Cortex of kidney (tissue), 1 donor: ENCODE measurements at places on chromosomes 1 and 21.

- DNase-seq = no peak
These were observed 19.3 kb upstream of the POFUT2 start for GRCh38 chr21:45306832-45307571.

GRCh38 chr1:4022715-4023114 lies 122.6 kb upstream of the C1orf174 start:
- DNase-seq = no peak

DNA sequence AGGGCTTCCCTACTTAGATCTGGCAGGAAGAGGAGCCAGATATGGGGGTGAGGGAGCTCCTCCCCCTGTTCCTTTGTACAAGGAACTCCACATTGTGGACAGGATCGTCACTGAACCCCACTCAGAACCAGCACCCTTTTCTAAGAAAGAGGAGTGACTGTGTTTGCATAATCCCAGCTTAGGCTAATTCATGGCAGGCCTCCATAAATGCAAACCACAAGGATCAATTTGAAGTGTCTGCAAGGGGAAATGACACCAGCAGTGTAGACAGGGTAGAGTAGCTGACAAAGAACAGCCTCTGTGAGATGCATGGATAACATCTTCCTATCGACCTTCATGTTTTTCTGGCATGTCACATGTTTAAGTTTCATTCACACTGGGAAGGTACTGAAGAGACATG lies 11.7 kb downstream of the MX1 start:
- no peak for DNase-seq

GRCh38 chr1:81452693-81453366 lies 347.9 kb upstream of the ADGRL2 start:
- no peak for DNase-seq

- no peak for DNase-seq
These were observed 20.4 kb upstream of the EPHA8 start for GRCh38 chr1:22542886-22543285.

GRCh38 chr1:226684026-226684425 lies 55.1 kb downstream of the ITPKB start:
- DNase-seq = no peak

DNA sequence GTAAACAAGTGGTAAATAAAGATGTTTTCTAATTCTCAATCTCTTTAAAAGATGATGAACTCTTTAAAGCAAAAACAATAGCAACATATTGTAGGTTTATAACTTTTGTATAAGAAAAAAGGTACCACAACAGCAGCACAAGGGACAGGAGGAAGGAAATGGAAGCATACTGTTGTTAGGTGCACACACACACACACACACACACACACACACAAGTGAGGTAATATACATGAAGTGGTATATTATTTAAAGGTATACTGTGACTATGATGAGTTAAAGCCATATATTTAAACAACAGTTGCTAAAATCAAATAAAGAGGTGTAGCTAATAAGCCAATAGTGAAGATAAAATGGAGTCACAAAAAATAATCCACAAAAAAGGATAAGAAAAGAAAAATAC lies 20.0 kb downstream of the PPP1R15B start:
- no peak for DNase-seq

DNA sequence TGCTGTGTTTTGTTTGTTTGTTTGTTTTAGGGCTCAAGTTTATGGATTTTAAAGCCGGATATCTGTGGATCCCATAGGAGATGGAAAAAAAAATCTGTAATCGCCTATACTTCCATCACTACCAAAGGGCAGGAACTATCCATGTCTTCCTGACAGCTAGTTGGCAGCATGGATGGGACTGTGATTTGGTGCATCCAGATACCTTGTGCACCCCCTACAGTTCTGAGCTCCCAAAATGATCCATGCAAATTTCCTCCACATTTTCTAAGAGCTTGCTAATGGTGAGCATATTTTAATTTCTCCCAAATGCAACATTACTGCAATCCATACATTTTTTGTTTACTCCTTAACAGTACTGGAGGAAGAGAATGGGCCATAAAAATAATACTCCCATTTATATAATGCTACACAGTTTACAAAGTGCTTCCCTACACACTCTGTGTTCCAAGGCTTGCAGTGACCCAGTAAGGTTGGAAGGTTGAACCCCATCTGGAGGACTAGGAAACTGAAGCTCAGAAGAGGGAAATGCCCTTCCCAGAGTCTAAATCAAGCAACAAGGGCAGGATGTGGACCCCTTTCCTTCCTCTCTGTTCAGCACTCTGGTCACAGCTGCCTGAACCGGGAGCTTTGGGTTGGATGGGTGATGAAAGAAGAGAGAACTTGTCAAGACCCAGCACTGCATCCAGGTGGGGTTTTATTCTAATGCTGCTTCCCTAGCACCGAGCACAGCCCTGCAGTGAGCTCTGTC lies 48.0 kb downstream of the CAPN8 start:
- no peak for DNase-seq

- DNase-seq = no peak
These were observed 206.0 kb downstream of the CAMTA1 start for GRCh38 chr1:6991266-6991665.

DNA sequence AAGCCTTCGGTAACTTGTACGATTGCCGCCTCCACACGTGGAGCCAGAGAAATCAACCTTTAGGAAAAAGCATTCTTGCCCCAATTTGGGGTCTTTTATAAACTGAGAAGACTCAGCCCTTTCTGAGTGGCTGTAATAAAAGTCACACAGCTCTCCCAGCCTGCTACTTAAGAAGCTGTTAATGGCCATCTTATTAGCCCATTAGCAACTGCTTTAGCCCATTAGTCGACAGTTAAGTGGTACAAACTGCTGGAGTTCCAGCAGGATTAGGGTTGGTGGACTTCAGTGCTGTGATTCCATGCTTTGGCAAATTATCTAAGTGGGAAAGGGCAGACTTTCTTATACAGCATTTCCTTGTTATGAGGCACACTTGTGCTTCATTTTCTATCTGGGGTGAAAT lies 461.3 kb downstream of the RPS6KC1 start:
- DNase-seq = no peak

GRCh38 chr1:115757326-115757725 lies 11.2 kb downstream of the CASQ2 start:
- DNase-seq = no peak

DNA sequence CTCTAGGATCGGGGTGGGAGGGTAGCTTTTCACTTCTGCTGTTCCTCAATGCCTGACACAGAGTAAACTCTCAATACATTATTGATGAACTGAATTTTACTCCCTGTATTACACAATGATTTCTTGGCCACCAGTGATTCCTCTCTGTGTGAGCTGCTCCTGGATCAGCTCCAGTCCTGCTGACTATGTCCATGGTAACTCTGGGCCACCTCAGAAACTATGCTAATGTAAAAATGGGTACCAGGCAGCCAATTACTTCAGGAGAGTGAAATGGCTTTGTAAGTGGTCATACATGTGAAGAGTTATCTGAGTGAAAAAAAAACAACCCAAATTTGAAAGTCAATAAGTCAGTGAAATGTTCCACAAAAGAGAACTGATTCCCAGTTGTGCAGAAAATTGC lies 311.0 kb downstream of the KCNH1 start:
- no peak for DNase-seq

GRCh38 chr1:216723274-216723780 lies at the start of gene ESRRG:
TSS of gene ESRRG (minus strand) at chr1:216723429. CDS start at chr1:216723299, 130 bp downstream.
- DNase-seq = no peak

- DNase-seq = no peak
These were observed 14.3 kb upstream of the ZNF326 start for GRCh38 chr1:89980605-89981004.

DNA sequence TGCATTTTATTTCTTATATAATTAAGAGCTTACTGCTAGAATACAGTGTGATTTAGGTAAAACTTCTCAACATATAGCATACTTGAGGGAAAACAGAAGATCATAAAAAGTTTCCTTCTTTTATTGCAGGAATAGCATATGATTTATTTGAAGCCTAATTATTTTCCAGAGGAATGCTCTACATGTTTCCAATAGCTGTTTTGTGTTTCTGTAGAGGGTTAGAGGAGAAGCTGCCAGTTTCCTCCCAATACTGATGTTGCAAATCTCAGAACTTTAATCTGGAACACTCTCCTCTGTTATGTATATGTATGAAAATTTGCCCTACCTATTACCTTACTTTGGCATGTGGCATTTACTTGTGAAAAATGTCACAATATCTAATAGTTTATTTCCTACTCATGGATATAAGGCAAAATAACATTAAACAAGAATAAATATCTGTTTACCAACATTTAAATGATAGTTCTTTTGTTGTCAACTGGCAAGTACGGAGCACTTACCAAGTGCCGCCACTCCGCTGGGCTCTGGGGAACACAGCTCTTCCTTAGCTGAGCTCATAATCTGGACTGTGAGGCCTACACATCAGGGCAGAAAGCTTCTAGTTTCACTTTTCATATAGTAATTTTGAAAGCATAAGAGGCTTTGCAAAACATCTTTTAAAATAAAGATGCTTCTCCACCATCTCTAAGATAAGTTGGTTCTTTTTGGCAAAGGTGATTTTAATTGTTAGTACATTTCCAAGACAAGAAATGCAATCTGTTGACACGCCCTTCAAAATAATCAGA lies 239.8 kb upstream of the C1orf105 start:
- no peak for DNase-seq

GRCh38 chr1:170765279-170765678 lies 101.3 kb downstream of the PRRX1 start:
- no peak for DNase-seq

- DNase-seq = no peak
These were observed 117.9 kb upstream of the NRIP1 start for GRCh38 chr21:15182731-15183130.

- DNase-seq = no peak
These were observed 41.9 kb downstream of the CEP170 start for GRCh38 chr1:243213045-243213787.

DNA sequence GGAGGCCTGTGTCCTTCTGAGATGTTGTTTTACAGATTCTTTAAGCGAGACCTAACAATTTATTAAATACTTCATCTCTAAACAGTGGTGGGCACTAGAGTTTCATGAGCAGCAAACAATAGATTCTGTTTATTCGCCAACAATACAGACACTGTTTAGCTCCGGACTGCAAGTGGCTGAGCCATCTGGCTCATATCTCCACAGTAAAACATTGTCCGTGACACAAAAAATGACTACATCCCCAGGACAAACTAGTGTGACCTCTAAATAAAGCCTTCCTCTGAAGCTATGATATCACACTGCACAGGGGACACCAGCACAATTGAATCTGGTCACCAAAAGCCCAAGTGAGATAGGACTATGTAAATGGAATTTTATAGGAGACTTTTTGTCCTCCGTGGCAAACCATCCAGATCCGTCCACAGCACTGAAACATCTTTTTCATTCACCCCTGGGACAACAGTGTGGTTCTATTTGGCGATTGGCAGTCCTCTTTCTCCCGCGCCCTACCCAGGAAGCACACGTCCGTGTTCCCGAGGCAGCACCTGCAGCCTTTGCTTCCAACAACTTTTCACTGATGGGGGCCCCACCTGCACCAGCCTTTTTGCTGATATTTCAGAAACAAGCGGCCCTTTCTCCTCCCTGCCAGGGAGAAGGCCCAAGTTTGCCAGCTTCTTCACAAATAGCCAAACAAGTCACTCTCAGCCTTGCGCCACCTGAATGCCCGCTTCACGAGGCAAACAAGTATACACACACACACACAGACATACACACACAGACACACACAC lies 47.4 kb downstream of the OLIG1 start:
- no peak for DNase-seq

GRCh38 chr1:198435056-198435455 lies 105.4 kb downstream of the ATP6V1G3 start:
- DNase-seq = no peak

DNA sequence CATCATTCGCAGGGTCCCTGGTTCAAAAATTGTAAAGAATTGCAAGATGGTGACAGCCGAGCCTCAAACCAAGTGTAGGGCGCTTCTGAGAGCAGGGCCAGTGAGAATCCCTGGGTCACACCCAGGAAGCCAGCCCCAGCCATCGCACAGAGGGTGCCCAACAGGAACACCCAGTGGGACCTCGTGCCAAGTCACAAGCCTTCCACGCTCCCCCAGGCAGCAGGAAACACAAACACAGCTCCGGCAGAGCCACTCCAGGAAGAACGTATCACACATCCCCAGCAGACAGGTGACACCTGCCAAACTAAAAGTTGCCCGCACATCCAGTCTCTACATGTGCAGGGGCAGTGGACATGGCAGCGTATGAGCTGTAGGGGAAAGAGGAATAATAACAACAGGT lies 20.2 kb downstream of the DHRS3 start:
- no peak for DNase-seq

GRCh38 chr1:217861658-217862057 lies 230.5 kb downstream of the SPATA17 start:
- no peak for DNase-seq

DNA sequence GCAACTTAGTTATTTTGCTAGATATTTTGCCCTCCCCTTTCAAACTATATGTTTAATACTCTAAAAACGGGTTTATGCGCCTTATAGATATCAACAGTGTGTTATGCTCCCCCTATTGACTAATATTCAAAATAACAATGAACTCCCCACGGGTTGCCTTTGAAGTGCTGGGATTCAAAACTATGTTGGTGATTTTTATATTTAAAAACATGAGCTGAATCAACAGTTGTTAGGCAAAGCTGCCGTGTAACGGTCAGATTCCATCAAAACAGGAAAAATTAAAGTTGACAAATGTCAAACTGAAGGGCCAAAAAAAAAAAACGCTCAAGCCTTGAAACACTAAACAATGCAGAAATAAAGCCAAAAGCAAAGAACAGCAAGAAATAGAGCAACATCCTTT lies 2.5 kb downstream of the TGFBR3 start:
- no peak for DNase-seq

DNA sequence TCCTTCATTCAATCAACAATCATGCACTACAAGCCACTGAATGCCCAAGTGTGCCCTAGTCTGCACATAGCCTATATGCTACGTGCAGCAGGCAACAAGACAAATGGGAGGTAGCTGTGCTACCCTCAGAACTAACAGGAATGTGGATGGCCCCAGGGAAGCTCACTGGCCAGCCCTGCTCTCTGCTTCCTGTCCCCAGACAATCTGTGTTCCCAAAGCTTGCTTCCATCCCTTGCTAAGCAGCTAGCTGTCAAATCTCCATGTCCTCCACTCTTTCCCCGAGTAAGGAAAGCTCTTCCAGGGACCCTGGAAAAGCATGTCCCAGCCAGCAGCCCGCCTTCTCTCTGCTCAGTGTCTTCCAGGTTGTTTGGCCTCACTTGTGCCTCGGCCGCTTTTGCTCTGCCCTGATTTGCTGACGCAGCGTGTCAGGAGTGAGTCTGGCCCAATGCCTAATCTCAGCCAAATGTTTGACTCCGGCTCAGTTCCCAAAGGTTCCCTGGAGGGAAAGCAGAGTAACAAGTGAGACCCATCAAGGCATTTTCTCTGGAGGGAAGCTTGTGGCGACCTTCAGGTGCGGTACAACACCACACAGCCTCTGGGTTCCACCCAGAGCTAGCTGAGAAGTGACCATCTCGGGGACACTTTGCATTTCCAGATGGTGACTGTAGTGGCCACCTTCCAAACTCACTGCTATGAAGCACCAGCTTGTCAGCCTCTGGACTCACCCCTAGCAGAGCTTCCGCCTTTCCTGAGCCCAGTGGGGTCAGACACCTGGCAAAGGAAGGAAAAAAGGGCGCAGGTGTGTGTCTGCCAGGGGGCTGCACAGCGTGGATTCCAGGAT lies 243.4 kb downstream of the RHOU start:
- no peak for DNase-seq

- no peak for DNase-seq
These were observed 41.4 kb downstream of the CCDC18 start for GRCh38 chr1:93221913-93222312.

- DNase-seq = no peak
These were observed 50.5 kb upstream of the PPP2R5A start for GRCh38 chr1:212234431-212235395.

GRCh38 chr21:44071359-44072104 lies 35.7 kb upstream of the PWP2 start:
- no peak for DNase-seq

- no peak for DNase-seq
These were observed 5.3 kb upstream of the RLF start for GRCh38 chr1:40155910-40156309.
